ACHN (cell line): ENCODE measurements at places on chromosomes 5 and 9.
A peak's percentile ranks its signal among the peaks of the same experiment; 100 is the strongest.

- DNase-seq, result peak; percentile 1
Observed at GRCh38 chr5:155746367-155747038, 580.5 kb upstream of the SGCD start.

DNA sequence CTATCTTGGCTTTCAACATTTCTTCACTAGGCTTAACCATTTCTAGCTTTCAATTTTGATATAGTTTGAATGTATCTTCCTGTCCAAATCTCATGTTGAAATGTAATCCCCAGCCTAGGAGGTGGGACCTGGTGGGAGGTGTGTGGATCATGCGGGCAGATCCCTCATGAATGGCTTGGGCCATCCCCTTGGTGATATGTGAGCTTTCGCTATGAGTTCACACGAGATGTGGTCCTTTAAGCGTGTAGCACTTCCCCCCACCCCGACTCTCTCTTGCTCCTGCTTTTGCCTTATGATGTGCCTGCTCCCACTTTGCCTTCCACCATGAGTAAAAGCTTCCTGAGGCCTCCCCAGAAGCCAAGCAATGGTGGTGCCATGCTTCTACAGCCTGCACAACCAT, 40.6 kb downstream of the PHAX start:
- DNase-seq, result no peak

- no peak for DNase-seq
Observed at GRCh38 chr9:137919649-137920141, 42.1 kb downstream of the CACNA1B start.

GRCh38 chr9:113160571-113160970, 9.8 kb downstream of the SLC31A2 start:
- no peak for DNase-seq

DNA sequence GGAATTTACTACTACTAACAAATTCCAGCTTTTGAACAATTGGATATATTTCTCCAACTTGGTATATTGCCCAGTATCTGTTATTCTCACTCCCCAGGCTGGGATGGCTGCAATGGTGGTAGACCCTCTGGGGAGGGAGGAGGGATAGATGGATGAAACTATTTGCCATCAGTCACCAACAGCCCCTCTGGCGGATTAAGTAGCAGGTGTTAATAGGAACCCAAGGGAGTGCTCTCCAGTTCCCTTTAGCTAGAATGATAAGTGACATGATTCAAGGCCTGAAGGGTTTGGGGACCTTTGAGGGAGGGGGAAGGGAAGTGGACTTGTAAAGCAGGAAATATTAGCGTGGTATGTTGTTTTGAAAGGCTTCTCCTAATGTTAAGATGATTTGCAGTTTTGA, 824.0 kb upstream of the ARRDC3 start:
- no peak for DNase-seq

DNA sequence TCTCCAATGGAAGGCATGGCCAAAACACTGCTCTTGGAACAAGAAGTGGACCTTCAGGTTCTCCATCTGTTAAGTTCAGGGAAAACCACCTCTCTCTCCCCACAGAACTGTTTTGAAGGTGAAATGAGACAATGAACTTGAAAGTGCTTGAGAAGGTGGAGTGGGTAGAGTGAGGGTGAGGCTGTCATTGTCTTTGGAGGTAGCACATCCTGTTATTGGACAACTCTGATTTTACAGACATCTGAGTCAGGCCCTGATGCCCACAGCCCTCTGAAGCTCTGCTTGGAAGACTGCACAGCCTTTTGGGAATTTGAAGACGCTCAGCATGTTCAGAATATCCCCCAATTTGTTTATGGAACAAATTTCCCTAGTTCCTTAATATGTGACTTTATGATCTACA, 27.6 kb upstream of the TEX48 start:
- no peak for DNase-seq

GRCh38 chr5:155023320-155023719, 9.8 kb downstream of the KIF4B start:
- no peak for DNase-seq

DNA sequence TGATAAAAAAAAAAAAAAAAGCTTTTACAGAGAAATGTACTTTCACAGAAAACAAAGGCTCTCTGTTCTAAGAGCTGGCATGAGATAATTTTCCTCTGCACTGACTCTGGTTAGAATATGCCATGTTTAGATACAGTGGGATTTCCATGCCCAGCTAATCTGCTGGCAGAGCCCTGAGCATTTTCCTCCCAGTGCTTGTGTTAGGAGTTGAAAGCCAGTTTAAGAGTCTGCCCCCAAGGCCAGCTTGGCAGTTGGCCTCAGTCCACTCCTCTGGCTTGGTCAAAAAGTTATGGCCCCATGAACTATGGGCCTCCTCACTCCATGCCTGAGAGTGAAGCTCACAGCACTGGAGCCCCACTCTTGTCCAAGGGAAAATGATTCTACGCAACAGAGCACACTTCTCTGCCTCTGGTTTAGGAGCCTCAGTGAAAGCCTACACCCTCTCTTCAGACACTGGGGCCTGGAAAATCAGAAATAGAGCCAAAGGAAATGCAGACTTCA, 21.9 kb downstream of the MOCS2 start:
- DNase-seq, result no peak

- DNase-seq, result no peak
Observed at GRCh38 chr5:154479160-154479943, 1.3 kb upstream of the HAND1 start.

DNA sequence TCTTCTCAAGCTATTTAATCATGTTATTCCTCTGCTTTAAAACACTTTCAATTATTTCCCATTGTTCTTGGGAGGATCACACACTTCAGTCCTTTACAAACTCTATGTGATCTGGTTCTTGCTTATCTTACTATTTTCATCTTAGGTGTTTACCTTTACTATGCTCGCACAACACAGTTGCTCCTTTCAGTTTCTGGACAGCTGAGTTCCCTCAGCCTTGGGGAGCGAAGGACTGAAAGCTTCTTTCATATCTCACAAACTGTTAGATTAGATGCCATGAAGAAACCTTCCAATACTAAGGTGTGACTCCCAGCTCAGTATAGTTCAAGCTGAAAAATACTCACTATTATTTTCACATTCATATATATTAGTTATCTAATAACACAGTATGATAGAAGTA, 117.9 kb downstream of the CDC42SE2 start:
- no peak for DNase-seq

- no peak for DNase-seq
Observed at GRCh38 chr9:120043448-120043847, 536.5 kb downstream of the CDK5RAP2 start.

DNA sequence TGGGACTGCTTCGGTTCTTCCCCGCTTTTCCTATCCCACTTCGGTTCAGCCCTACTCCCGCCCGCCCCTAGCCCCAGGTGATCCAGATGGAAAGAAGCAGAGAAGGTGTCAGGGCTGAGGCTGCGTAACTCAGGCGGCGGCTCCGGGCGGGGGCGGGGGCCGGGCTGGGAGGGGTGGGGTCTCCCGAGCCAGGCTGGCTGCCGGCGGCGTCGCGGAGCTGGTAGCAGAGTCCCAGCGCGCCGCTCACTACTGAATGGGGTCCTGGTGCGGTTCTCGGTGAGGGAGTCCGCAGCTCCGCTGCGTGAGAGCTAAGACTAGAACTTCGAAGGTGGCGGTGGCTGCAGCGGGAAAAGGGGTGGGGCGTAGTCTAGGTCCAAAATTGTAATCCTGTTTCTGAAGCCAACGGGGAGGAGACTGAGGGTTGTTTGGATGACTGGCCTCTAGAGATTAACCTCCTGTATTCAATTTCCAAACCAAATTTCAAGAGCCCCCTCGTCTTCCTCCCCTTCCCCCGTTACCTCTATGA, 1.4 kb downstream of the PRR16 start:
- DNase-seq, result peak; percentile 33

GRCh38 chr9:121997791-121998190, 95.3 kb downstream of the TTLL11 start:
- no peak for DNase-seq

DNA sequence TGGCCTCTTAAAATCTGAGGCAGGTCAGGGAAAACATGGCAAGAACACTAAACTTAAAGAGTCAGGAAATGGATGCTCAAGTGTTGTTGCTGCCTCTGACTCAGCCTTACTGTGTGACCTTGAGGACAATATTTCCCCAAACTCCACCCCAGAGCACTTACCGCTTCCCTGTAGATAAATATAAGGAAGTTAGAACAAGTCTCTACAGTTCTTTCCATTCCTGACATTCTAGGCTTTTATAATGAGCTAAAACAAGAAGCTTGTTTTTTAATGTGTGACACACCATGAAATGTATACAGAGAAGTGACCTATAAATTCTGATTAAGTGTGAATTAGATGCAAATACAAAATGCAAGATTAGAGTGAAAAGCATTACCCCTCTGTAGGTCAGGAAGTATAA, 129.3 kb downstream of the GRIA1 start:
- no peak for DNase-seq

DNA sequence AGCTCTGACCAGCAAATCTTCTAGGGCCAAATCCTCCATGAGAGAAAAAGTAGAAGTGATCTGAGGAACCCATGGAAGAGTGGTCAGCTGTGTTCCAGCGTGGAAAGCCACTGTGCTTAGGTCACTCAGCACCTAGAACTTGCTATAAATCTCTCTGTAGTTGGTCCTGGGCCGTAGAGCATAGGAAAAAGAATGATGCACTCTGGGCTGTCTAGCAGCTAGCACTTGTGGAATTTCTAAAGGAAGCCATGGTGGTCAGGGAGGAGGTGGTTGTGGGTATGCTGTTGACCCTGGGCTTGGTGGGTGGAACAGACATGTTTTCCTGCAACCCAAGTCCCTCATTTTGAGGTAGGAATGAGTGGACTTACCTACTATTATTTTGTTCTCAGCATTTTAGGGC, 48.1 kb downstream of the GGTA1 start:
- DNase-seq, result no peak

- DNase-seq, result no peak
Observed at GRCh38 chr9:127970401-127971313, 10.1 kb downstream of the EEIG1 start.

DNA sequence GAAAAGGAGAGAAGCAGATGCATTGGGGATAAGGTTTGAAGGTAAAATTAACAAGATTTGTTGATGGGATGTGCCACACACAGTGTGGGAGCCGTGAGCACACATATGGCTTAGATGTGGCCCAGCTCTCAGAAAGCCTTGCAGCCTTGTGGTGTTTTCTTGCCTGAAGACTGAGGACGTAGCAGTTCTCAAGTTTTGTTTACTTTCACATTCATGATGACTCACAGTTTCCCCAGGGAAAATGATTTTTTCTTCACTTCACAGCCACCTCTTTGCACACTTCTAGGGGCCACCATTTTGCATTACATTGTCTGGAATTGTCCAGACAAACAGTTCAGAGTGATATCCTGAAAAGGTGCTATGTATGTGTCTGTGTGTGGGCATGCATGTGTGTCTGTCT, 126.2 kb downstream of the BASP1 start:
- DNase-seq, result peak; percentile 64

DNA sequence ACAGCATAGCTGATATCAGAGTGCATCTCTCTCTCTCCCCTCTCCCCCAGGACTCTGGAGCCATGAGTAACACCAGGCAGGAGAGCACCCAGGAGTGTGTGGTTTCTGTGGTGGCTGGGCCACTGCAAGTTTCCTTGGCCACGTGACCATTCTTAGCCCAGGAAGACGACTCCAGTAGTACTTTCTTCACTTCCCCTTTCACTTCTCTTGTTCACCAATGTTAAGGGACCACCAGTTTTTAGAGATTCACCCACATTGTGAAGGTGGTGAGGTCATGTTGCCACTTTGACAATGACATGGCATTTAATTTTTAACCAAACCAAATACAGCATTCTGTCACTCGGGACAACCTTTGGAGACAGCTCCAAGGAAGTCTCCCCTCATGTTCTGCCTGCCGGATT, 17.9 kb upstream of the DAPK1 start:
- DNase-seq, result peak; percentile 63

DNA sequence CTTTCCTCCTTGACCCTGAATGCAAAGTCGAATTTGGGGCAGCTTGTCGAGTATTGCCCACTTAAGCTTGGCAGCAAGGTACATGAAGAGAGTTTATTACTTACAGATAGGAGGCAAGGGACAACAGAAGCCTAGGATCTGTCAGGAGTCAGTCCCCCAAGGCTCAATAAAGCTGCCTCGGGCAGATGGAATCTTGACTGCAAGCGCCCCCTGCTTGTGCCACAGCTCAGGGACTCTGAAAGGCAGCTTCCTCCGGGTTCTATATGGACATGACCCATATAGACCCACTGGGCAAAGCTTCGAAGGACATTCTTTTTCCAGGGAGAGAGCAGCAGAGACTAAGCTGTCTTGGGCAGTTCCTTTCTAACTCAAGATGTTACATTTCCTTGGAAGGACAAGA, 971.5 kb downstream of the EFNA5 start:
- no peak for DNase-seq

- peak; percentile 62 for DNase-seq
Observed at GRCh38 chr9:34985311-34985899, 4.1 kb upstream of the DNAJB5 start.

- DNase-seq, result no peak
Observed at GRCh38 chr5:63286724-63287123, 675.5 kb downstream of the HTR1A start.

DNA sequence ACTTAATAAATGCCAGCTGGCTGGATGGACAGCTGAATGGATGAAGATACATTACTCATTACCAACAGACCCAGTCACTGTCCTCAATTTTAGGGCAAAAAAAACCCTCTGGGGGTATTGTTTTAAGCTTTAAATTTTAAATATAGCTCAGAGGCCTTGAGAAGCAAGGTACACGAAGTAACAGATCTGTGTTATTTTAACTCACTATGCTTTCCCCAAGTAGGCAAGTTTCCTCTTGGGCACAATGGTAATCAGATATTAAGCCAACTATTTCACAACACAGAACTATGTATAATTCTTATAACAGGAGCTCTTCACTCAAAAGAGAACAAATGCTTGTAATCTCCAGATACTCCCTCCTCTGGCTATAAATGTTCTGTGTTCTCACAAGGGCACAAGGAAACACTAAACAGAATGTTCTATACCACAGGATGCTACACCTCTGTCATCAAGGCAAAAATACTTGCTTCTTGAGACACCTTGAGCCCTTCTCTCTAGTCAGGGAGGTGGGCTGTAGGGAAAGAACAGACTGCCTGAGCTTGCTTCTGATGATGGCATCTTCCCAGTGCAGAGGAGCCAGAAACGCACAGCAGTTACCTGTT, 443.8 kb downstream of the SPOCK1 start:
- DNase-seq, result no peak

DNA sequence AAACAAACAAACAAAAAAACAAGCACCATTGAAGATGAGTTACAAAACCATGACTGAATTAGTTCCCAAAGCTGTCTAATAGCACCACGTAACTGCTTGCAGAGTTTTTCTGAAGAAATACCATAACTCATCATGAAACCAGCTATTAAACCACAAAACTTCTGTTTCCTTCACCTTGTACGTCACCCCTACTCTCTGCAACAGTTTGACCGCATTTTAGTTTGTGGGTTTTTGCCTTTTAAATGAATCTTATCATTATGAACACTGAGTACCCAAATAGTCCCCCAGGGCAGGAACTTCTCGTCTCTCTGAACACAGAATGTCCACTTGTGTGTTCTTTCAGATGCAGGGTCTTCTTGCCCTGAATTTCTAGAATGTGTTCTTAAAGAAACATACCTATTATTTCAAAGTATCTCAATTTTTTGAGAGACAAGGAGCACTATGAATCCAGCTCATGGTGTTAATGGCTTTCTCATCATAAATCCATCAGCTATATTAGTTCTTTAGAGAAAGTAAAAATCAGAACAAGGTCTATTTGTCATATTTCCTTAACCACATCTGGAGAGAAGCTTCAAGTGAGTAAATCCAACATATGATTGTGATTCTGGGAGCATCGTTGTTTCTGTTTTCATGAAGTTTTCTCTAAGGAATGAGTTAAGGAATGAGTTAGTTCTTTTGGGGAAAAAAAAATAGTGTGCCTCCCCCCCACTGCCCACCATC, 210.6 kb downstream of the AUH start:
- no peak for DNase-seq

GRCh38 chr9:124454791-124455443, 4.7 kb downstream of the ADGRD2 start:
- no peak for DNase-seq

GRCh38 chr5:67165526-67166459, 30.8 kb downstream of the CD180 start:
- DNase-seq, result no peak
